SW 1271 (cell line): ENCODE measurements at places on chromosomes 13 and 19.

DNA sequence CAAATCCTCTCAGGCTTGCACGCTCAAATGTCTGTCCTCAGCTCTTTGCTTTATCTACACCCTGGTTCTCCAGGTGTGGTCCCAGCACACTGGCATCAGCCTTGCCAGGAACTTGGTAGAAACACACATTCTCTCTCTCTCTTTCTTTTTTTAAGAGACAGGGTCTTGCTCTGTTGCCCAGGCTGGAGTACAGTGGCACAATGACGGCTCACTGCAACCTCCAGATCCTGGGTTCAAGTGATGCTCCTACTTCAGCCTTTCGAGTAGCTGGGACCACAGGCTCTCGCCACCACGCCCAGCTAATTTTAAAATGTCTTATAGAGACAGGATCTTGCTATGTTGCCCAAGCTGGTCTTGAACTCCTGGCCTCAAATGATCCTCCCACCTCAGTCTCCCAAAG is 20.8 kb downstream of the ADGRL1 start:
- no peak for DNase-seq

DNA sequence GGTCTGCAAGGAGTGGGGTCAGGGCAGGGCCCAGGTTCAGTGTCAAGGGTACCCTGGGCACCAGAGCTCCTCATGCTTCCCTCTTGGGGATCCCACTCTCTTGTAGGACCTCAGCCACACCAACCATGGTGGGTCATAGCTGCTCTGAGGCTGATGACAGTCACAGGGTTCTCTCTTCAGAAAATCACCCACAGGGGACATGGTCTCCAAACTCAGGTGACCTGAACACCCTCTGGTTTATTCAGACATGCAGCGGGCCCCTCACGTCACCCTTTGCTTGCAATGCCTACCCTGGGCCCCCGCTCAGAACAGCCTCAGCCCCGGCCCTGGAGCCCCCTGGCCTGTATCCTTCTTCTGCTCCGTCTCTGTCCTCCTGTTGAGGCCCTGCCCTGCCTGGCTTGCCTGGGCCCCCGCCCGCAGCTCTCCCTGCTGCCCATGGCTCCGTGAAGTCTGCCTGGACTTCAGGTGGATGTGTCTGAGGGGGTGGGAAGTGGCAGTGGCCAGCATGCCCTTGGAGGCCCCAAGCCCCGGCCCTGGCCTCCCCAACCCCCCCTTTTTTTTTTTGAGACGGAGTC is 20.4 kb downstream of the CHERP start:
- DNase-seq, result no peak

DNA sequence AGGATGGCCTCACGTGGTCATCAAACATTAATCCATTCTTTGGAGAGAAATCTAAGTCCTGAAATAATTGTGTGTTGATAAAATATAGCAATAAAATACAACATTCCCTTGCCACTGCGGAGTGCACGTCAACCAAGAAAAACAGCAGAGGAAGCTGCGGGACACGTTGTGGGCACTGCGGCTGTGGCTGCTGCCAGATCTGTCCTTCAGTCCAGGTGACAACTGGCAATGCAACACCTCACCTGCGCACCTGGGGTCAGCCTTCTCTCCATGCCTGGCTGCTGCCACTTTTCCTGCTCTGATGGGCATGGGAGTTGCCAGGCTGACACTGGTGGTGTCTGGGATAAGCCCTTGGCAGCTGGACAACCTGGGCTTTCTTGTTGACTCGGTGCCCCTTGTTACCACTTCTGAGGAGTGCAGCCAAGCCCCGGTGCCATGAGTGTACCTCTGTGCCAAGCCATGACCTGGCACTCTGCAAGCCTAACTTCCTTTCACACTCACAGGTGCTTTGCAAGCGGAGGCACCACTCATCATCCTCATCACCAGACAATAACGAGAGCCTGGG is 251.6 kb upstream of the TSHZ3 start:
- DNase-seq, result no peak

- no peak for DNase-seq
Measured at GRCh38 chr19:12841094-12841493, 2.8 kb downstream of the MAST1 start.

DNA sequence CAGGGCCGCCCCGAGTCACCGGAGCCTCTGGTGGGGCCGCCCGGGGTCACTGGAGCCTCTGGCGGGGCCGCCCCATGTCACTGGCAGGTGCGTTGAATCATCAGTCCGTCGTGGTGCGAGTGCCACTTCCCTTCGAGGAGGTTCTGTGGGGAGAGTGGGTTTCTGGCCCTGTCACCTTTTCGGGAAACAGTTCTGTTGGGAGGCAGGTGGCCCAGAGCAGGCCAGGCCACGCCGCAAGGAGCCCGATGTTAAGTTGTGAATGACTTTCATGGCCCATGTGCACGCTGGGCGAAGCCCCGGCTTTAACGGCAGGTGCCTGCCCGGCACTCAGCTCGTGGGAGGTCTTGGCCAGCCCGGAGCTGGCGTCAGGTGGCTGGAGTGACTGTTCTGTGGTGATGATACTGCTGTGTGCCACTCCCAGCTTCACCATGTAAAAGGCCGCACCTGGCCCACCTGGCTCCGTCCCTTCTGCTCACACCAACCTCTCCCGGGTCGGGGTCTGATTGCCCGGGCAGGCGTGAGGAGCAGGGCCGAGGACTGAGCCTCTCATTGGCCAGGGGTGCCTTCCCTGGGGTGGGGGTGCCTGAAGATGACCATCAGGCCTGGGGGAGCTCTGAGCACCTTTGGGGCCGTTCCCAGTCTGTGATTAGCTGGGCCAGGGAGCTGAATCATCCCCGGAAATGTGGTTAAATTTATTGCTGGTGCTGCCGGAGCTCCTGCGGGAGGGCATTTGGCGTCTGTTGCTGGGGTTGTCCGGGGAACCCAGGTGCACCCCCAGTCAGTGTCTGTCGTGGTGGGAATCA is 29.2 kb downstream of the CSNK1G2 start:
- no peak for DNase-seq

DNA sequence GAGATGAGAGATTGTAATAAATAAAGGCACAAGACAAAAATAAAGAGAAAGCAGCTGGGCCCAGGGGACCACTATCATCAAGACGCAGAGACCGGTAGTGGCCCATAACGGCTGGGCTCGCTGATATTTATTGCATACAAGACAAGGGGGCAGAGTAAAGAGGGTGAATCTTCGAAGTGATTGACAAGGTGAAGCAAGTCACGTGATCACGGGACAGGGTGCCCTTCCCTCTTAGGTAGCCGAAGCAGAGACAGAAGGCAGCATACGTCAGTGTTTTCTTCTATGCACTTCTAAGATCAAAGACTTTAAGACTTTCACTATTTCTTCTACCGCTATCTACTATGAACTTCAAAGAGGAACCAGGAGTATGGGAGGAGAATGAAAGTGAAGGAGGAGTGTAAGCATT is 4.6 kb upstream of the PRKCG start:
- no peak for DNase-seq

GRCh38 chr13:114134944-114135610 is 2.7 kb upstream of the RASA3 start:
- no peak for DNase-seq

DNA sequence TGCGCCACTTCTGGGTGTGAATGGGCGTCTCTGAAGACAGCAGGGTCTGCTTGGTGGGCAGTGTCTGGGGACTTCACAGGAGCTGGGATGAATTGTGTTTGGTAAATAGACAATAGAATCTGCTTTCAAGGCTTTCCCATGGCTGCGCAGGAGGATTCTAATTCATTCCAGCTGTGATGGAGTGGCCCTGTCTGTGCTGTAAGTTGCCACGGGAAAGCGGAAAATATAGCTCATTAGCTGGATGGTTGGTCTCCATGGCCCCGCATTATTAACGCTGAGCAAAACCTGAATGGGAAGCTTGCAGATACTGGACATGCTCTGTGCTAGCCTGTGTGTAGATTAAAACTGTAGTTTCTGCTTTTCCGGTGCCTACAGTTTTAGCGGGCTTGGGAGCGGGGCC is 15.6 kb upstream of the C1QTNF9 start:
- DNase-seq, result no peak

GRCh38 chr13:77928909-77929308 is 10.3 kb upstream of the EDNRB start:
- DNase-seq, result no peak

GRCh38 chr19:52188822-52189734 is 774 bp upstream of the PPP2R1A start:
- DNase-seq, result no peak

GRCh38 chr19:5466814-5467291 is 11.6 kb downstream of the ZNRF4 start:
- no peak for DNase-seq

GRCh38 chr19:4866595-4867424 is 657 bp downstream of the PLIN3 start:
- DNase-seq, result peak; percentile 32

- DNase-seq, result no peak
Measured at GRCh38 chr13:109694972-109695371, 91.4 kb downstream of the IRS2 start.

DNA sequence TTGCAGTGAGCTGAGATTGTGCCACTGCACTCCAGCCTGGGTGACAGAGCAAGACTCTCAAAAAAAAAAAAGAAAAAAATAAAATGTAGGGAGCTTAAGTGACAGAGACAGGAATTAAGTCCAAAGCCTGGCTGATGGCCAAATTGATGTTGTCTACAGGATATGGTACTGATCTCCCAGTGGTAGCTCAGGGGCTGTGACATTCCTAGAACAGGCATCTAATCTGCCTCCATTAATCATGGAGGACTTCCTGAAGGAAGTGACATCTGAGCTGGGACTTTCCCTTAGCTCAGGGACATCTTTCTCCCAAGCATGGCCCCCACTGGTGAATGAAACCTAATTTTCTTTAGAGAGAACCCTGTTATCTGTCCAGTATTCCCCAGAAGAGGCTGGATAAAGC is 11.4 kb upstream of the EDDM13 start:
- DNase-seq, result no peak

DNA sequence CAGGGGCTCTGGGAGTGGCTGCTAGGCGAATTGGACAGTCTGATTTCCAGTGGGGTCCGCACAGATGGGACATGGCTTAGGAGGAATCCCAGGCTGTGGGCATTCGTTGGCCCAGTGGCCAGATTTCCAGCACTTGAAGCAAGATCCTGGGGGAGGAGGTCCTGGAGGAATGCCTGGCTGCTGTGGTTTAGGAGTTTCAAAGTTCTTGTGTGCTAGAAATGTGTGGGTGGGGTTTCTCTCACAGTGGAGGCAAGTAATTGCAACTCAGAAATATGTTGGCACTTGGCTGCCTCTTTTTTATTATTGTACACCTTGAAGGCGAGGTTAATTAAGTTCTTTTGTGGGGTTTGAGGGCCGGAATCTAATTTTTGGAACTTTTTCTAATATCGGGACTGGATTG is 17.1 kb downstream of the IGFL3 start:
- DNase-seq, result no peak
